Right hindlimb (tissue), 1 donor: ENCODE measurements at places on chromosomes 6 and 20.

GRCh38 chr6:10956776-10957175 lies 69.9 kb downstream of the SYCP2L start:
- no peak for DNase-seq

- DNase-seq: no peak
Observed at GRCh38 chr20:20428067-20428466, 60.2 kb downstream of the INSM1 start.

DNA sequence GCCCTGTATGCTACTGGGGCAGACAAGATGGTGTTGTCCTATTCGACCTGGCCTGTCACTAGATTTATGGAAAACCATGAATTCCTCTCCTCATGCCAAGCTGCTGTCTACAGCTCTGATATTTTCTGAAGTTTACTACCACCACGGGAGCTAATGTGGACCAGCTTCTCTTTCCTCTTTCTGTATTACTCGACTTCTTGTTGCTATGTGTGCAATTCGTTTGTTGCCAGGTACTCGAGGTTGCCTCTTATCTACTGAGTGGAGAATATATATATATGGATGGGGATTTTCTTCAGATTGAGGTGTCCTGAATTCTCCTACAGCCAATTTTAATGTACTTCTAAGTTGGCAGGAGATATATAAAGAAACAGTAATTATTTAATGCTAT lies 34.7 kb downstream of the MAN1A1 start:
- no peak for DNase-seq

- no peak for DNase-seq
Observed at GRCh38 chr6:33827546-33828451, 24.0 kb upstream of the MLN start.

GRCh38 chr6:120211955-120212792 lies 862.6 kb upstream of the MAN1A1 start:
- no peak for DNase-seq

DNA sequence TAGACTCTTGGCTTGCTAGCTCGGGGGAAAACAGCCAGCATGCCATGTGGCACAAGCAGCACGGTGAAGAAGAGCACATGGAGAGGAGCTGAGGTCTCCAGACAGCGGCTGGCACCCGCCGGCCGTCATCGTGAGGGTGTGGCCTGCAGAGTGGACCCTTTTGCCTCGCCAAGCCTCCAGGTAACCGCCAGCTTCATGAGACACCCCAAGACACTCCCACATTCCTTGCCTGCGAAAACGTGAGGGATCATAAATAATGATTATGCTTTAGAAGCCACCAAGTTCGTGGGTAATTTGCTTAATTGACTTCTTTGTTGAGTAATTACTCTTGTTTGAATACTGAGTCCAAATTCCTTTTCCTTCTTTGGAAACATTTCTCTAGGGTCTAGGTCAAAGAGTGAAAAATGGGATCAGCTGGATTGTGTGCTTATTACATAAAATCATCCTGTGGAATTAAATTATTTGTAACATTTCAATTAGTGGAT lies 23.2 kb downstream of the FAM50B start:
- DNase-seq: no peak

DNA sequence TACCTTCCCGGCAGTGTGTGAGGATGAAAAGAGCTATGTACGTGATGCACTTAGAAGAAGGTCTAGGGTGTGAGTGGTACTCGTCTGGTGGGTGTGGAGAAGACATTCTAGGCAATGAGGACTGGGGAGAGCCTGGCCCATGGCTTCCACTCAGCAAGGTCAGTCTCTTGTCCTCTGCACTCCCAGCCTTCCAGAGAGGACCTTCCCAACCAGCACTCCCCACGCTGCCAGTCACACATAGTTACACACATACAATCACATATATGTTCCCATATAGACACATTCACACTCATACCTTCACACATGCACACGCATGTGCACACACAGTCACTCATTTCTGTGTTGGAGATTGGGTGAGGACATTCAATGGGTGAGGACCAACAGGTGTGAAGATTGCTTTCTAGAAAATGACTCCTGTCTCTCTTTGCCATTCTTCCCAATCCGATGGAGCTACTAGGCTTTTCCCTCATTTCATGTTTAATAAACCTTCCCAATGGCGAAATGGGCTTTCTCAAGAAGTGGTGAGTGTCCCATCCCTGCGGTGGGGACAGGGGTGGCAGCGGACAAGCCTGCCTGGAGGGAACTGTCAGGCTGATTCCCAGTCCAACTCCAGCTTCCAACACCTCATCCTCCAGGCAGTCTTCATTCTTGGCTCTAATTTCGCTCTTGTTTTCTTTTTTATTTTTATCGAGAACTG lies 30.4 kb downstream of the SRSF3 start:
- DNase-seq: no peak

DNA sequence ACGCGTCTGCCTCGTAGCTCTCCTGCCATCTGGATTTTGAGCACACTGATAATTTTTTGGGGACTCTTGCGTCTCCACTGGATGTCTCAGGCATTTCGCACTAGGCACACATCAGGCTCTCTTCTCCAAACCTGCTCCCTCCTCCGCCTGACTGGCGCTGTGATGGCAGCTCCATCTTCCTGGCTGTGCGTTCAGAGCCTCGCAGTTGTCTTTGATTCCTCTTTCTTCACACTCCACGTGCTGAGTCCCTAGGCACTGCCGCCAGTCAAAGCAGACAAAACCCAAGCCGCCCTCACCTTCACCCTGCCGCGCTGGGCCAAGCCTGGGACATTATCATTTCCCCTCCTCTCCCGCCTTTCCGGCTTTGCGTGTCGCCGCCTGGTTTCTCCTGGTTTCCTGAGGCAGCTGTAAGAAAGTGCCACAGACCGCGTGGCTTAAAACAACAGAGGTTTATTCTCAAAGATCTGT lies 778 bp downstream of the PSMG4 start:
- peak; percentile 62 for DNase-seq

DNA sequence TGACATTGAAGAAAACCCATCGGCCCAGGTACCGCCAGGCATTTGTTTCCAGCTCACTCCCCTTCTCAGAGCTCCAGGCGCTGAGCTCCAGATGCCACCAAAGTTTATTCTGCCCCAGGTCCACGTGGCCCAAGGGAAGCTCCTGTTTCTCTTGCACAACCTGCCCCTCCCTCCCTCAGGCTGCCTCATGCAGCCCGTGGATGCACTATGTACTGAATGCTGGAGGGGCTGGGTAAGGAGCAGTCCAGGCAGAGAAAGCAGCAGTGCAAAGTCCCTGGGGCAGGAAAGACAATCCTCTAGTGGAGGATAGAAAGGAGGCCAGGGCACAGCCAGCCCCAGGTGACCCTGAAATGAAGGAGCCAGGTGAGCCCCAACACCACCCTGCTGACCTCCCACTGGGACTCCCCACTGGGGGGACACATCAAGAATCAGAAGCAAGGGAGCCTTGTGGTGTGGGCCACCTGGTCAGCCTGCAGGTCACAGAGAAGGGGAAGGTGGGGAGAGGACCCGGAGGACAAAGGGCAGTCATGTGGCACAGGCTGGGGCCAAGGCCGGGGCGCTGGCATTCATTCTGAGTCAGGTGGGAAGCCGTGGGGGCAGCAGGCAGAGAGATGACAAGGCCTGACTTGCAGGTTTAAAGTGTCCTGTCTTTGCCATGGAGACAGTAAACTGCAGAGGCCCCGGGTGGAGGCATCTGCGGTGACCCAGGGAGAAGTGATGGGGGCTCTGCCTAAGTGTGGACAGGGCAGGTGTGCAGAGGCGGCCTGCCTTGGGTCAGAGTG lies 230.1 kb downstream of the PREX1 start:
- no peak for DNase-seq

DNA sequence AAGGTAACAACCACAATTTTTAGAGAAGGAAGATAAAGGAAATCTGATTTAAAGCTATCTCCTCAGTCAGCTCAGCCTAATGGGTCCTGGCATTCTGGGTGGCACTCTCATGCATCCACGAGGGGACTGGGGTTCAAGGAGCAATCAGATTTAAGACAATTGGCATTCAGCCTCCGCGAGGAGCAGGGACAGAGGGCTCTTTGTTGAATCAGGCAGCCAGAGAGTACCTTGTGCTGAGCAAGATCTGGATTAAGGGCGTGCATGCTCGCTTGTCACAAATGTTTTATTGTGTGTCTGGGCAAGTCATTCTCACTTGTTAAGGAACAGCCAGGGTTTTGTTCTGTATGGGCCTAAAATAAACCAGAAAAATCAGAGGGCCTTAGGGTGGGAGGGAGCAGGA lies 475.3 kb upstream of the NRSN1 start:
- DNase-seq: peak; percentile 21

DNA sequence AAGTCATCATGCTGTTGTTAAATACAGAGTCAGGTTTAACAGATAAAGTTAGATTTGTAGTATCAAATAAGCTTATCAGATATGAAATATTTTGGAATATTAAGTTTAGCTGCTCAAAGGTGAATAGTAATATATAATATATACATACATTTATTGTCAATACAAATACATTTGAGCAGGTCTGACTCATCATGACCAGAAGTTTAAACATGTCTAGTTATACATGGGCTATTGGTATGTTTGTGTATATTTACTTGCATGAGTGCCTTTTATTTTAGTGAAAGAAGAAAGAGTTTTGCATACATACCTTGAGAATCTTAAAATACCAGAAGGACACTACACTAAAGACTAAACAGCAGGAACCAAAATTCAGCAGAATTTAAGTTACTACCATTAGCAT lies 76.8 kb downstream of the BMP5 start:
- no peak for DNase-seq

GRCh38 chr20:32278199-32278643 lies 770 bp downstream of the KIF3B start:
- DNase-seq: no peak

- DNase-seq: no peak
Observed at GRCh38 chr6:107741191-107741680, 82.9 kb downstream of the SCML4 start.

GRCh38 chr20:54980103-54980960 lies 504.9 kb downstream of the DOK5 start:
- no peak for DNase-seq

GRCh38 chr6:159631886-159632285 lies 61.2 kb downstream of the SOD2 start:
- DNase-seq: no peak

- no peak for DNase-seq
Observed at GRCh38 chr6:36113049-36113448, 17.3 kb upstream of the MAPK13 start.

DNA sequence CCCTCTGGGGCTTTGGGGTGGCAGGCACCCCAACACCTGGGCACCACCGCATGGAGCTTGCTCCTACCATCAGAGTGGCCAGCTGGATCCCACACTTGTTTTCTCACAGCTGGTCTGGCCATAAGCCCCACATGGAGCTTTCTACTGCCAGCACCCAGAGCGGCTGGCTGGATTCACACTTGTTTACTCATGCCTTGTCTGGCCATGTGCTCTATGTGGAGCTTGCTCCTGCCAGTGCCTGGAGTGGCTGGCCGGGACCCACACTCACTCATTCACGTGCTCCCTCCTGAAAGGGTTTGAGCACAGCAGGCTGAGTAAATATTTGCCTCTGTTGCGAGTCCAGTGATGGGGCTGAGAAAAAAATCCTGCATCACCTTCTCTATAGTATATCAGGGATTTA lies 487.0 kb downstream of the CD109 start:
- DNase-seq: no peak

- DNase-seq: no peak
Observed at GRCh38 chr6:44960898-44961297, 367.2 kb upstream of the RUNX2 start.

GRCh38 chr6:132101535-132101934 lies 150.4 kb upstream of the CCN2 start:
- no peak for DNase-seq

GRCh38 chr20:15865553-15865952 lies 707.7 kb downstream of the KIF16B start:
- no peak for DNase-seq

- DNase-seq: peak; percentile 86
Observed at GRCh38 chr6:36360241-36361054, 23.8 kb upstream of the BNIP5 start.

DNA sequence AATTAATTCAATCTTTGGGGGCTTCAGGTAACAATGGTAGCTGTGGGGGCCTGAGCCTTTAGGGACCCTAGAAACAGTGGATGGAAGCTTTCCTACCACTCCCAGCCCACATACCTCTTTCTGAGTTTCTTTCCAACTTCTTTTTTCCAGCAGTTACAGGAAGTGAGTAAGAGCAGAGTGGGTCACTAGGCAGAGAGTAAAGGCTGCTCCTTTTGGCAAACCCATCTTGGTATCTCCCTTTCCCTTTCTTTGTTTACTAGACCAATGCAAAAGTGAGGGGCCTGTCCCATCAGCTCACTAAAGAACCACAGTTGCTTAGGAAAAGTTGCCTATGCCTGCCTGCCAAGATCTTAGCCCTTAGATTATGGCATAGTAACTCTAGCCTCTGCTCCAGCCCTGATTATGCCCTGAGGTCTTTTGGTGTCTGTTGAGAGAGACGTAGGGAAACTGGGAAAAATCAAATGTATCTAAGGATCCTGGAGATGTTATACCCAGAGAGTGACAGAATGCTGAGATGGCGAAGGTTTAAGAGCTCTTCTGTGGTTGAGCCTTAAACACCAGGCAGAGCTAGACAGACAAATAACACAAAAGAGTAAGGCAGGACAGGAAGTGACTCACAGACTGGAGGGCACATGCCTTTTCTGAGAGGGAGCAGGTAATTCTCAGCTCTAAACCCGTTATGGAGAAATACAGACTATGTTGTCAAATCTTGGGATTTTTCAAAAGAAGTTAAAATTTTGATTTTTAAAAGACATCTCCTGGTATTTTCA lies 31.3 kb downstream of the TRMT6 start:
- no peak for DNase-seq

DNA sequence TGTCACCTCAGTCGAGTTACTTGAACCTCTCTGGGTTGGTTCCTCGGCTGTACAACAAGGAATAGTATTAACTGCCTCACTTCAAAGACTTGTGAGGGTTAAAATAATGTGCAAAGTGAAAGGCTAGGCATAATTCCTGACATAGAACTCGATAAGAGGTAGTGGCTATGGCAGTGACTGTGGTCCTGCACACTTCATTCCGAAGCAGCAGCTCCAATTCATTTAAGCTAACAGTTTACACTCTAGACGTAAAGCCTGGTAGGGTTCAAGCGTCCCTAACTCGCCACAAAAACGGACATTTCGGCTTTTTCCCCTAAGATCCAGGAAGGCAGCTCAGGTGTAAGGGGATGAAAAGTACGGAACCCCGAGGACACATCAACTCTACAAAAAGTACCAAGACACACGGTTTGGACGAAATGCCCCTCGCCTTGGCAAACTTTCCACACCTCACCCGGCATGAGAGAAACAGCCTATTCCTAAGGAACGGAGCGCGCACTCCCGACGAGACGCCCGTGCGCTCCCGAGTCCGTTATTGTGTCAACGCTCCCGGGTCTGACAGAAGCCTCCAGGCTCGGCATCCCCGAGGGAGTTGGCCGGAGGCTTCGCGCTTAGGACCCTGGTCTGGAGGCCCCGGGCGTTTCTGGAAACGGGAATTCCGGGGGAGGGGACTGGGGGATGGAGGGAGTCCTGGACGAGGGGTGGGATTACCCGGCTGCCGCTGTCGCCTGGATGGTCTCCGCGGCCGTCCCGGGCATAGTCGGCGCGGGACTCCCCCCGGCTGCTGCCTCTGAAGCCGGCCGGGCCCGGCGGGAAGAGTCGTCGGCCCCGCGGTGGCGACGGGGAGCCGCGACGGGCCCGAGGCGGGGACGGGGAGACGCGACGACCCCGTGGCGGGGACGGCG lies 937 bp downstream of the ZNF318 start:
- DNase-seq: peak; percentile 73
